ENCODE measurements at places on chromosomes 5 and 9.

GRCh38 chr9:80369641-80370040 lies 797.9 kb downstream of the TLE4 start:
- DNase-seq, result no peak

- DNase-seq, result no peak
These were observed 76.0 kb upstream of the KLF9 start for GRCh38 chr9:70490478-70490877.

DNA sequence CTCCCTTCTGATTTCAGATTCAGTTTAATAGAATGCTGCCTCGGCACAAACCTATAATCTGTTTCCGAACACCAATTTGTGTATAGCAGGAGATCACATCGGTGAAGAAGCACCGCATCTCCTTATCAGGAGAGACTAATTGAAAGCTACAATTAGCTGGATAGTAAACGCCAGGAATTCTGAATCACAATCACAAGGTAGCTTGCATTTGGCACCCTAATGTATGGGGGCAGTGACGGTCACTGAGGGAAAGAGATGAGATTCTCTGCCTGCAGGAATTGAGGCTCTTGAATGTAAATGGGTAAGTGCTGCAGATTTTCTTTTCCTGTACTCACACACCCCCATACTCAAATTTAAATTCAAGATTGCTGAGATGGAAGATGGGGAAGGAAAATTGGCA lies 373.6 kb upstream of the ZNF608 start:
- no peak for DNase-seq

DNA sequence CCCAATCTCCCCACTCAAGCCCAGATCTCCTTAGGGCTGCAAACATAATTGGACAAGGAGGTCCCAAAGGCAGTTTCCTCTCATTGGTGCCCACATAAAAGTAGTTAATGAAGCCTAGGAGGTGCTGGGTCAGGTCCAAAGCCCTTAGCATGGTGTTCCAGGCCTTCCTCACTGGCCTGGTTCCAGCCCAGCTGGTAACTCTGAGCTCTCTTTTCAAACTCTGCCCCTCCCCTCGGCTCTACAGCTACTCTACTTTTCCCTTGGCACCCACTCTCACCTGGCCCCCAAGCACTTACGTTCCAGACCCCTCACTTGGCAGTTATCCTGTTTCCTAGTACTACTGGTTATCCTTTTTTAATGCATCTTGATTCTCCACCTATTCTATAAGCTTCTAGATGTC lies 9.9 kb downstream of the SEPTIN8 start:
- DNase-seq, result no peak

GRCh38 chr9:134066913-134067851 lies 644 bp downstream of the BRD3 start:
- DNase-seq, result peak; percentile 36

- no peak for DNase-seq
These were observed 87.6 kb downstream of the S1PR3 start for GRCh38 chr9:89078860-89079259.

DNA sequence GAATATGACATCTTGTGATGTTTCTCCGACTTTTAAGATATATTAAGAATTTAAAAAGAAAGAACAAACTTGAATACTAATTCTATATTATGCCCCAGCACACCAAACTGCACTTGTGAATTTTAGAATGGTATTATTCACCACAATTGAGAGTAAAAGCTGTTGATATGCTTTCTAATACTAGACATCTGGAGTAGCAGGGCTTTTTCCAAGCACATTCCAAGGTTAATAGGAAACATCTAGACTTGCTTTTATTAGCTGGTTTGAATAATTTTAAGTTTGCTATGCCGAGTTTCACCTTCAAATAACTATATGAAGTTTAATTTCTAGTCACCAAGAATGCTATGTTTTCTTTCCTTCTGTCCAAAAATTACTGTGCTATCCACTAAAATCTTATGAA lies 13.5 kb downstream of the NREP start:
- no peak for DNase-seq

- DNase-seq, result no peak
These were observed 140.7 kb upstream of the SLC44A1 start for GRCh38 chr9:105103776-105104175.

DNA sequence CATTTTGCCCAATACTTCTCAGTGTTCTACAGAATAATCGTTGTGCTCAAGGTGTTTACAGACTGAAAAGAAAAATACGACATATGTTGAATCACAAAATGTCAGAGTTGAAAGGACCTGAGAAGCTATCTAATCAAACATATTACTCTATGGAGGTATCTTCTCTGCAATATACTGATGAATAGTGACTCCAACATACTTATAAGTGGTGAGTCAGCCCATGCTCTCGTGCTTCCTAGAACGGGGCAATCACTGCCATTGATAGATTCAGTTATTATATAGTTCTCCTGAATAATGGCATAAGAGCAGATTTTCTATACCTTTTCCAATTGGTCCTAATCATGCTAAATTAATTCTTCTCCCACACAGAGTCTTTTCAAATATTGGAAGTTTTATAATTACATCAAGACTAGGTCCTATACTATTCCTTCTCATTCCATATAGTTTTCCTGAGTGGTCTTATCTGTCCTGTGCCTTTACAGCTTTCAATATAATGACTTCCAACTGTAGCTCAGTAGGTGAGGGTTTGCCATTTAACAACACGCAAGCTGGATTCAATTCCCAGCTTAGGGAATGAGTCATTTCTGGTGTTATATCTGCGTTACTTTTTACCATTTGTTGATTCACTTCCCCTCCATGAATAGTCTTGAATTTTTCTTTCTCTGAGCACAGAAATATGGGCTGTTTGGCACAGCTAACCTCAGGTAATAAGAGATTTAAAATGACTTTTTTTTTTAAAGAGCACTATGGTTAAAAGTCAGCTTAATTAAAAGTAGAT lies 81.1 kb downstream of the PLK2 start:
- DNase-seq, result no peak

GRCh38 chr5:172102913-172103626 lies 85.0 kb downstream of the STK10 start:
- peak; percentile 73 for DNase-seq

- DNase-seq, result no peak
These were observed 51.8 kb downstream of the ELAVL2 start for GRCh38 chr9:23774266-23774665.

GRCh38 chr5:179413086-179413690 lies 67.9 kb upstream of the ADAMTS2 start:
- no peak for DNase-seq

GRCh38 chr9:30575691-30576090 lies 1808.8 kb upstream of the ACO1 start:
- DNase-seq, result no peak

DNA sequence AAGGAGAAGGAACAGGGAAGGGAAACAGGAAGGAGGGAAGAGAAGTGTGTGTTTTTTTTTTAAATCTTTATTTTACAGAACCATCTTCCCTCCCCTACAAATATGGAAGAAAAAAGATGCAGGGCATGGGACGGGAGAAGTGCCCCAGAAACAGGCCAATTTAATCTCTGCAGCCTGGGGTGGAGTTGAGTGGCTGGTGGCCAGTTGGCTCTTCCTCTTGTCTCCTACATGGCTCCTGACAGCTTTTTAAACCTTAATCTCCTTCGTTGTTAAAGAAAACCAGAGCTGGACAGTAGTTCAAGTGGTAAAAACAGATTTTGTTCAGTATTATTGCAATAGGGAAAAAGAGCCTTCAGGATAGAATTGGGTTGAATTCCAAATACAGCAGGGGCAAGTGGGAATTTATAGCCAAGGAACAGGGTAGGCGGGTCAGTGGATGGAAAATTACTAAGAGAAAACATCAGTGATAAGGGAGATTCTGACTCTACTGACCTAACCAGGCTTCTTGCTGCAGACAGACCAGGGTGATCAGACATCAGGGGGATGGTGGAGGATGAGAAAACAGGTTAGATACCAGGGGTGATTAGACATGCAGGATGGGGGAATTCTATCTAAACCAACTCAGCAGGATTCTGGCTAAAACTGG lies 125.1 kb upstream of the CLINT1 start:
- DNase-seq, result no peak

DNA sequence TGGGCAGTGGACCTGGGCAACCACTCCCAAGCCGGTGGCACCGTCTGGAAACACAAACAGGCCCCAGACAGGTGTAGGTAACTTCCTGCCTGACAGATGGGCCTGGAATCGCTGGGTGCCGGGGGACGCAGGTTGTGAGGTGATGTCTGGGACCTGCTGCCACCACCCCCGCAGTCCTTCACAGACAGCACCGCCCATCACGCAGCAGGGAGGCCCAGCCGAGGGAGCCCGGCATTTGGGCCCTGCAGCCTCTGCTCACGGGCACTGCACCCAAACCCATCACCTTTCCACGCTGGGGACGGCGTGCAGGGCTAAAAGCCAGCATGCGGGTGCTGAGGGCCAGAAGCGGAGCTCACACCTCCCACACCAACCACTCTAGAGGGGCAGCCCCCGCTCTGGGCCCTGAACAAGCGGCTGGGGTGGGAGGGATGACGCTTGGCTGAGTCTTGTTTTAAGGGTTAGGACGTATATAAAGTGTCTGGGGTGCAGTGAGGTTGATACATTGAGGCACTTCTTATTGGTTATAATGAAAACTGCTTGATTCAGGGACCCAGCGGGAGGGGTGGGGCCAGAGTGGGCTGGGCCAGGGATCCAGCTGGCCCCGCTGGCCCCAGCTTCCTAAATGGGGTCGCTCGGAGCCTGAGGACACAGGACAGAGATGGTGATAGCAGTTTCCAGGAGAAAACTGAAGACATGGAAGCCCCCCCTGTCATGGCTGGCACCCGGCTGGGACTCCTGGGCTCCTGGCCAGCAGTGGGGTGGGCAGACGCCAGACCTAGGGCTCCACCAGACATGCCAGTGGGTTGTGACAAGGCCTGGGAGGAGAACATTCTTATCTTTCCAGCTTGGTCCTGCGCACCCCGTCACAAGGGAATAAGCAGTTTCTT lies 11.3 kb downstream of the MYMK start:
- DNase-seq, result no peak

- no peak for DNase-seq
These were observed 15.3 kb downstream of the SEC61B start for GRCh38 chr9:99237356-99237755.

- no peak for DNase-seq
These were observed 8.9 kb downstream of the MRPL22 start for GRCh38 chr5:154949781-154950180.

All from A549 (cell line).